ENCODE measurements at places on chromosomes 1 and 21.
A peak's percentile ranks its signal among the peaks of the same experiment; 100 is the strongest.

GRCh38 chr1:167720965-167721616, 691 bp upstream of the MPZL1 start:
- DNase-seq = peak; percentile 65

- peak; percentile 68 for DNase-seq
Measured at GRCh38 chr1:159854693-159855192, 7.7 kb downstream of the VSIG8 start.

DNA sequence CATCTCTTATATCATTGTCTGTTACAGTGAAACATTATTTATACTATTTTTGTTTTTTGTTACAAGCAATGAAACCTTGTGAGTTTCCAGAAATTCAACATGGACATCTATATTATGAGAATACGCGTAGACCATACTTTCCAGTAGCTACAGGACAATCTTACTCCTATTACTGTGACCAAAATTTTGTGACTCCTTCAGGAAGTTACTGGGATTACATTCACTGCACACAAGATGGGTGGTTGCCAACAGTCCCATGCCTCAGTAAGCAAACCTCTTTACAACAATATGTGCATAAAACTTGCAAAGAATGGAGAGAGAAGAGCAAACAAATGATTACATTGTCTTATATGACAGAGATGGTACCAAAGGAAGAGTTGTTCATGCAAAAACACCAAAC, 22.4 kb downstream of the CFHR4 start:
- peak; percentile 23 for DNase-seq

DNA sequence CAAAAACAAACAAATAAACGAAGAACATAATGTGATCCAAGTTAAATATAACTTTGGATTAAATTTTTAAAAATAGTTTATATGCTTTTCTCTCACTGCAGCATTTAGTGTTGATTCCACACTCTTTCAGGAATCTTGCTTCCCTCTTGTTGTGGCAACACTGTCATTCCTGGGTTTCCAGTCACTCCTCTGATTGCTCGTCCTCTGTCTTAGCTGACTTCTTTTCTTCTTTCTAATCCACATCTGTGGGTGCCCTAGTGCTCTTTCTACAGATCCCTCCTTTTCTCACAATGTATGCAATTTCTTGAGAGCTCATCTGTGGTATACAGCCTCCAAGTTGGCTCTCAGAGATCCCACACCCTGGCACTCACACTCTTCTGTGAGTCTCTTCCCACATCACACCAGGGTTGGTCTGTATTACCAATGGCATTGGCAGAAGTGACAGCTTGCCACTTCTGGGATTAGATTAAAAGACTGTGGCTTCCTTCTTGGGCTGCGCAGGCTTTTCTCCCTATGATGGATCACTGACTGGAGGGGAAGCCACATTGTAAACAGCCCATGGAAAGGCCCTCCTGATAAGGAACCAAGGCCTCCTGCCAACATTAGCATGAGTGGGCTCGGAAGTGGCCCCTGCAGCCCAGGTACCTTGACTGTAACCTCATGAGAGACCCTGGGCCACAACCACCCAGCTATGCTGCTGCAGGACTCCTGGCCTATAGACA, 11.5 kb upstream of the MYOC start:
- DNase-seq = peak; percentile 33

DNA sequence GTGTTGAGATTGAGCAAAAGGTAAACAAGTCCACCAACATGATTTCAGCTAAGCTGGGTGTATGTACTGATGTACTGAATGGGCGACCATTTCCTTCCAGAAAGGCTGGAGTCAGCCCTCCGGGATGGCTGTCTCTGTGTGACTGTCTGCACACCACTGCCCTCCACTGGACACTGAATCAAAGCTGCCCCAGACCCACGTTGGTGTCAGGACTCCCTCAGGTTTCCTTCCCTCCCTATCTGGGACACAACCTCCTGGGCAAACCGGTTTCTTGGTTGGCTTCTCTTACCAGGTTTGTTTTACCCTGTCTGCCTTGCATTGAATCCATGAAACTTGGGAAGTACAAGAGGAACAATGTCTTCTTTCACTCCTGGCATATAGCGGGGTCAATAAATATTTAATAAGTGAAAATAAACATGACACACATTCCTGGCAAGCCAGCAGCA, 5.3 kb upstream of the SRP9 start:
- DNase-seq = peak; percentile 97

GRCh38 chr1:58724483-58724882, 24.6 kb upstream of the MYSM1 start:
- no peak for DNase-seq

GRCh38 chr1:209648346-209648745, 3.9 kb downstream of the LAMB3 start:
- DNase-seq = no peak

DNA sequence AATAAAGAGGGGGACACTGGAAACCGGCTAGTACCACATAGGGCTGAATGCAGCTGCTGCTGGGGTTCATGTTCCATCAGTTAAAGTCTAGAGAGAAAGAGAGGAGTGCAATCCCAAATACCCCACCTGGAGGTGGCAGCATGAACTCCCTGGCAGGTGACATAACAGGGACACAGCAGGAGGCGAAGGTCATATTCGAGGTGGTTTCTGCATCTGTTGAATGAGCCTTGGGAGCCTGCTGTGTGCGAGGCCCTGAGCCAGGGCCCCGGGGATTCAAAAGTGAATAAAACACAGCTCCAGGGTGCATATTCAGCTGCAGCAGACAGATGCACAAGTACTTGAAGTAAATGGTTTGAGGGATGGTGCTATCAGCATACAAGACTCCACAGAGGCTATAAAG, 456.8 kb downstream of the SETD4 start:
- DNase-seq = peak; percentile 35

- DNase-seq = no peak
Measured at GRCh38 chr1:87864676-87865075, 536.0 kb downstream of the LMO4 start.

- no peak for DNase-seq
Measured at GRCh38 chr1:7916501-7916830, 24.2 kb downstream of the TNFRSF9 start.

- peak; percentile 23 for DNase-seq
Measured at GRCh38 chr1:77976433-77977076, 2.3 kb downstream of the FUBP1 start.

DNA sequence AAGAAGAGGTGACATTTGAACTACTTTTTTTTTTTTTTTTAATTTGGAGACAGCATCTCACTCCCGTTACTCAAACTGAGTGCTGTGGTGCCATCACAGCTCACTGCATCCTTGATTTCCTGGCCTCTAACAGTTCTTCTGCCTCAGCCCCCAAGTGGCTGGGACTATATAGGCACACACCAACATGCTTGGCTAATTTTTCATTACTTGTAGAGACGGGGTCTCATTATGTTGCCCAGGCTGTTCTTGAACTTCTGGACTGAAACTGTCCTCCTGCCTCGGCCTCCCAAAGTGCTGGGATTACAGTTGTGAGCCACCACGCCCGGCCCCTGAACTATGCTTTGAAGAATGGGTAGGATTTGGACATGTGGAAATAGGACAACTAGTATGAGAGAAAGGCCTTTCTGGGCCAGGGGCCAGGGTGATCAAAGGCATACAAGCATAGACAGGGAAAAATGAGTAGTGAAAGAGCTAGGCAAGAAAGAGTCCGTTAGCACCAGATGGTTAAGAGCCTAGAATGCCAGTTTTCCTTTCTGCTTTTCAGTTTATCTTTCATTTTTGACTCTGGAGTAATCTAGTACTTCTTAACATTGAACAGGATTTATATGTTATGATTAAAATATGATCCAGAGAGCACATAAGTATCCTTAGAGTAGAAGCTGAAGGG, 6.3 kb downstream of the RABGAP1L start:
- peak; percentile 44 for DNase-seq

- no peak for DNase-seq
Measured at GRCh38 chr1:157110686-157111085, 11.1 kb upstream of the ETV3L start.

DNA sequence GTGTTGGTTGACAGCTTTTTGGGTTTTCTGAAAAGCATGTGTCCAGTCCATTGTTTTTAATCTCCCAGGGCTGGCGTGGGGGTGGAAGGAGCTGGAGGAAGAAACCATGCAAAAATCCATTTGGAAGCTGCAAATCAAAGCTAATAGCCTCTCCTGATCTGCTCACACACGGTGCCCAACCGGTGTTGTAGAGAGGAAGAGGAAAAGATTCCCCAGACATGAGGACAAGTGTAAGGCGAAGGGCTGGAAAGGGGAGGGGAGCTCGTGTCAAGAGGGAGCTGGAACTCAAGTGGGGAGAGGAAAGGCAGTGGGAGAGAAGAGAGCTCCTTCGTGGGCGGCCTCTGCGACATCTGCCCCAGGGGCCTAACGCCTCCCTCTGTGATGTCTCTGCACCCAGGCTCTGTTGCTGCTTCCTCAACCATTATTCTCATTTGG, 112.3 kb upstream of the IRF2BP2 start:
- DNase-seq = no peak

- peak; percentile 75 for DNase-seq
Measured at GRCh38 chr1:46530791-46531409, 20.5 kb downstream of the KNCN start.

DNA sequence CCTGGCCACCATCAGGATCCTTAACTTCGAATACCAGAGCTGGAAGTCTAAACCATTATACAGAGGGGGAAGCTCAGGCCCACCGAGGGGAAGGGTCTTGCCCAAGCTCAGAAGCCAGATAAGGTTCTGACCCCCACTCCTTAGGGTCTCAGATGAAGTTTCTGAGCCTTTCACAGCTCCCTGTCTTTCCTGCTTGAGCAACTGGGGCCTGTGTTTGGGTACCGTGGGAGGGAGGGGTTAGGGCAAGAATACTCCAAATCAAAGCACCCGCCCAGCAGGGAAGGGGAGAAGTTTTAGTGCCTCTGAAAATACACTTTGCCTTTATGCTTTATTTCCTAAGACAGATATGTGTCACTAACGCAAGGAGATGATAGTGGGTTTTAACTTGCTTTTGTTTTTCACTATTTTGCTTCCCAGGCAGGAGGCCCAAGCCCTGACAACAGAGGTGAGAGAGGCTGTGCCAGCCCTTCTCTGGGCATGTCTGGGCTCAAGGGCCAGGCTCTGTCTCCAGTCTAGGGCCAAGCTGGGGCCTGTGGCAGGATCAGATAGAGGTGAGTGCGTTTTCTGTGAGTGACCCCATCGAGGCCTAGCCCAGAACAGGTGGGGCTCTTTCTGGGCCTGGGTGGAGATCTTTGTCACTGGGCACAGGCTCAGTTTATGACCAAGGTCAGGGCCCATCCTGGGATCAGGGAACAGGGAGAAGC, 20.5 kb upstream of the TENT5B start:
- DNase-seq = no peak

GRCh38 chr1:43463479-43463878, 9.7 kb upstream of the HYI start:
- DNase-seq = no peak

DNA sequence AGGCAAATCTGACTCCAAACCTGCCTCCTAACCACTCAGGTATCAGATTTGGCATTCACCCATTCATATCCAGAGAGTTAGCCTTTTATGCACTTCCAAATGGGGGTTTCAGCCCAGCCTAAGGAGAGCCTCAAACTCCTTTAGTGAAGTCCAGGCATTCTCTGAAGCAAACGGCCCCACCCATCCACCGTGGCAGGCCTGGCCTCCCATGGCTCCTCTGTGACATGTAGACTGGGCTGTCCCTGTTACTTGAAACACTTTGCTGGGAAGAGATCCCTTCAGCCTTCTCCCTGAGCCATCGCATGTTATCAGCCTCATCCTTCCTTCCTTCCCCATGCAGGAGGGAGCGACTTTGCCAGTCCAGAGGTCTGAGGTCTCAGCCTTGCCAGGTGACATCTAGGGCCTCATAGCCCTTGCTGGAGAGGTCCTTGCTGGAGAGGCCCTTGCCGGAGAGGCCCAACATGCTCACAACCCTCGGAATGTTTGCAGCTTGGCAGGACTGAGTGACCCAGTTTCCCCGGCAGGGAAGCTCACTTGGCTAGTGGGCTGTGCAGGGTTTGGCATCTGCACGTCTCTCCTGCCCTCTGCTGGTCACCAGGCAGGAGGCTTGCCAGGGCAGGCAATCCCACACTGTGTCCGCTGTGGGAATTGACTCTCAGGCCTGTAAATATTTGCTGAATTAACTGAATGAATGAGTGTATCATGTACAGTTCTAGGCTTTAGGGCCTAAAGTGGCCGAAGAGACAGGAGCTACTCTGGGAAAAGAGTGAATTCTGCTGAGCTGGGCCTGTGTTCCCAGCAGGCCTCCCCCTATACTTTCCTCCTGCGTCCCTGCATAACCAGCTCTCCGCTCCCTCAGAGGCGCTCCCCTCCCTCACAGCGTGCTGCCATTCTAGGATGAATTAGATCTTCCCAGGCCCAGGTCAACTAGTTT, 26.7 kb upstream of the RBM15 start:
- peak; percentile 80 for DNase-seq

DNA sequence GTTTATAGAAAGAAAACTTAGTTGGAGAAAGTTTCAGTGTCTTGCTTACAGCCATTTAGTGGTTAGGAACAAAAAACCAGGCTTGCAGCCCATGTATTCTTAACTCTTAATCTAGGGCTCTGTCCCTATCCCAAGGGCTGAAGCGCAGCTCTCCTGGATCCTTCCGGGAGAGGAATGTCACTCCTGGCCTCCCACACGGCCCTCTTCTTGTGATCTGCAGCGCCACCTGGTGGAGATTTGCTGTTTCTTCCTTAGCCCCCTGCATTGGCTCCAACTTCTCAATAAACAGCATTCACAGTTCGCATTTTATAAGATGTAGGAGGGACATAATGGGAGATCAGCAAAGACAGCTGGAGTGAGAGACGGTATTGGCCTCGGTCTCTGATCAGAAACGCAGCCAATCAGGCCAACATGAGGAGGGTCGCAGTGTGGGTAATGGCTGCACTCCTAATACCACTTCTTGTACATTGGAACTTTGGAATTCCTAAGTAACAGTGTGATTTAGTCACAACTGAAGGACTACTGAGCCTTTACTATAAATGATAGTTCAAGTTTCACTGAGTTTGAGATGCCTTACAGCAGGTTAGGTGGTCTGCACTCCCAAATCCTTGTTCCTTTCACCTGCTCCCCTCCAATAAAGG, 283.4 kb downstream of the ASTN1 start:
- peak; percentile 88 for DNase-seq

DNA sequence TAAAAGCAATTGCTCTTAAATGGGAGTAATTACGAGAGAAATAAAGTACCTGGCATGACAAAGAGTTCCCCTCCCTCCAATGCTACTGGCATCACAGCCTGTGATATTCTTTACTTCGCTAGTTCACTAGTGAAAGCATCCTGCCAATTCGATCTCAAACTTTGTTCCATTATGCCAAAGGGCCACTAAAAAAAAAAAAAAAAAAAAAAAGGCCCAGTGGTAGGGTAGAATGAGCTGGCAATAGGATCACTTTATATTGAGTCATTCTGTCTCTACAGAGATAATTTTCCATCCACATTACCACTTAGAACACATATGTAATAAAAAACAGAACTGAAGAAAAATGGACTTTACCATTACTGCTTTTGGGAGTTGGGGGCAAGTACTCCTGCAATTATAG, 11.2 kb downstream of the PUM1 start:
- no peak for DNase-seq

GRCh38 chr21:38511662-38512243, 13.5 kb upstream of the ERG start:
- DNase-seq = no peak

DNA sequence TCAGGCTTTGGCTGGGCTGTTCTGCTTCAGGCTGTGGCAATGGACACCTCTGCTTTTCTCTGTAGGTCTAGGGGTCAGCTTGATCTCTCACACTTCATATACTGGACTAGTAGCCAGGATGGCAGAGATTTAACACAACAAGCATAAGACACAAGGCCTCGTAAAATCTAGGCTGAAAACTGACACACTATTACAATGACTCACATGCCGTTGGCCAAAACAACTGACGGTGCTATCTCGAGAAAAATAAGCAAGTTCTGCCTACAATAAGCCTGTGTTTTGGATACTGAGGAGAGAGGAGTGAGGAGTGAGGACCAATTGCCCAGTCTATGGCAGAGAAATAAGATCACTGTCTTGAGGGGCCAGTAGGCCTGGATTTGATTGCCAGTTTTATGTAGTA, 840.7 kb upstream of the ADAMTS5 start:
- DNase-seq = no peak

All from mesendoderm (in vitro differentiated cells).